ENCODE measurements at places on chromosomes 6 and 20.

- peaks cover 66% of the 10 kb centered on the region for H3K36me3 ChIP-seq
- DNase-seq = no peak
- H3K4me3 ChIP-seq = no peak overlapping the region
- H3K27me3 ChIP-seq = no peaks in the 10 kb centered on the region
- H3K27ac ChIP-seq = no peak overlapping the region
- no peaks in the 10 kb centered on the region for H3K4me1 ChIP-seq
These were observed 68.8 kb downstream of the CDS2 start for GRCh38 chr20:5195655-5196054.

- peak; percentile 99 for DNase-seq
- H3K36me3 ChIP-seq = peaks cover 23% of the 10 kb centered on the region
- peaks cover 13% of the 10 kb centered on the region for H3K4me1 ChIP-seq
- no peaks in the 10 kb centered on the region for H3K27me3 ChIP-seq
- H3K27ac ChIP-seq = peak overlapping the region; percentile 74
- peak overlapping the region; percentile 90 for H3K4me3 ChIP-seq
These were observed 172.0 kb downstream of the SLC16A10 start for GRCh38 chr6:111259089-111259831.

GRCh38 chr20:58360936-58361335 is 28.1 kb upstream of the VAPB start:
- no peaks in the 10 kb centered on the region for H3K27me3 ChIP-seq
- H3K4me1 ChIP-seq = no peaks in the 10 kb centered on the region
- DNase-seq = no peak
- H3K4me3 ChIP-seq = no peak overlapping the region
- peaks cover 85% of the 10 kb centered on the region for H3K36me3 ChIP-seq

DNA sequence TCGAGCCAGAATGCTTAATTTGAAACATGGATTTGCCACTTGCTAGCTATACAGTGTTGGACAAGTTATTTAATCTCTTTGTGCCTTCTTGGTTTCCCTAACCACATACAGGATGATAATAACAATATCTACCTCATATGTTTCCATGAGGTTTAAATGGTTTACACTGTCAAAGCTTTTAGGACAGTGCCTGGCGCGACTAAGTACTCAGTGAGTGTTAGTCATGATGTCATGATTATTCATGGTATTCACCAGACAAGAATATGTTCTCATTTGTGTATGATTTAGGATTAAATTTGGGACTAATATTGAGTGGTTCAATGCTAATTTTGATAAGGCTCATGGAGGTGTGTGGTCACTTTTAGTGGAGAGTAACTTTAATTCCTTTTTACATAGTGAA is 167.4 kb downstream of the EYA4 start:
- H3K27me3 ChIP-seq = no peaks in the 10 kb centered on the region
- no peak overlapping the region for H3K4me3 ChIP-seq
- H3K4me1 ChIP-seq = peaks cover 15% of the 10 kb centered on the region
- no peak overlapping the region for H3K27ac ChIP-seq
- DNase-seq = no peak

GRCh38 chr20:32828029-32828680 is 8.4 kb downstream of the MAPRE1 start:
- no peak overlapping the region for H3K4me3 ChIP-seq
- H3K27ac ChIP-seq = no peak overlapping the region
- H3K27me3 ChIP-seq = no peaks in the 10 kb centered on the region
- peaks cover 63% of the 10 kb centered on the region for H3K36me3 ChIP-seq

GRCh38 chr20:1119128-1119505 is 715 bp downstream of the PSMF1 start:
- no peak overlapping the region for H3K27ac ChIP-seq
- H3K36me3 ChIP-seq = peaks cover 6% of the 10 kb centered on the region
- H3K4me1 ChIP-seq = peaks cover 4% of the 10 kb centered on the region
- no peak for DNase-seq

DNA sequence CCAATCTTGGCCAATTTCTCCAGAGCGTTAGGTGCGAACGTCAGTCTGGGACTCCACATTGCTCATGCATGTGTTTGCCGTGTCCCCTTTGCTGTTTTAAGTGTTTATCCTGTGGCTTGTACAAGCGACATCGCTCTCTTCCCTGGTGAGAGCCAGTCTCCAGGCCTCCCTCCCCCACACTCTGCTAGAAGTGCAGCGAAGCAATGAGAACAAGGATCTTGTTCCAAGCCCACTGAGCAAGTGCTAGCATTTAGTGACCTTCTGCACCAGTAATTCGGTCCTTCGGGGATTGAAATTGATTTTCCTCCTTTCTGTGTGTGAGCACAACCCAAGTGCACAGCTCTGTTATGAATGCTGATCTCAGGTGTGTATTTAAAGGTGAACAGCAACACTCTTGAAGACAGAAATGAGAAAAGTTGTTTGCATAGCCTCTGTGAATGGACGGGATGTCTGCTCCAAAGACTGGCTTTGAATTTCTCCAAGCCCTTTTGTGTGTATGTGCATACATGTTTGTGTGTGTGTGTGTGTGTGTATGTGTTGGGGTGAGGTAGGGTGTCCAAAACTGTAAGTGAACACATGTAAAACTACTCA is 29.0 kb downstream of the CD83 start:
- no peaks in the 10 kb centered on the region for H3K4me1 ChIP-seq
- no peak overlapping the region for H3K4me3 ChIP-seq
- no peak for DNase-seq
- H3K27ac ChIP-seq = no peak overlapping the region
- H3K36me3 ChIP-seq = no peaks in the 10 kb centered on the region

GRCh38 chr20:20241976-20242375 is 125.9 kb upstream of the INSM1 start:
- no peak overlapping the region for H3K4me3 ChIP-seq
- H3K27me3 ChIP-seq = no peaks in the 10 kb centered on the region
- no peak for DNase-seq
- H3K36me3 ChIP-seq = no peaks in the 10 kb centered on the region
- H3K4me1 ChIP-seq = no peaks in the 10 kb centered on the region

DNA sequence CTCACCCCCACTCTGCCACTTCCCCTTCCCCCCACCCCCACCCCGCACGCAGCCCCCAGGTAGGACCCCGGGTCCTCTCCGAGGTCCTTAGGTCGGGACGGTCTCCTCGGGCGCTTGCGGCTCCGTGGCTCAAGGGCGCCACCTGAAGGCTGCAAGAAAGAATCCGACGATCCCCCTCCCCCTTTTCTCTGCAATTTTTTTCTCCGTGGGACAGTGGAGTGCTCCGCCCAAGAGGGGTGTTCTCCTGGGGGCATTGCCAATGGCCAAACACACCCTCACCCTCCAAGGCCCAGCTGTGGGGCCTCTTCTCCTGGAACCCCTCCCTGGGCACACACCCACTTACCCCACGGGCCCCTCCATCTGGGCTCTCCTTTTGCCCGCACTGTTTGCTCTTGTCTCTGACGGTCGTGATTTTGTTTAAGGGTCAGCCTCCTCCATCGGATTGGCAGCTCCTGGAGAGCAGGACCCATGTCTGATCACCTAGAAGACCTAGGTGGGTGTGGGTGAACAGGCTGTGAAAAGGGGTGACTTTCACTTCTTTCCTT is 1.1 kb upstream of the TMEM74B start:
- peaks cover 5% of the 10 kb centered on the region for H3K4me1 ChIP-seq
- H3K27ac ChIP-seq = no peak overlapping the region
- peaks cover 49% of the 10 kb centered on the region for H3K27me3 ChIP-seq
- H3K4me3 ChIP-seq = no peak overlapping the region

DNA sequence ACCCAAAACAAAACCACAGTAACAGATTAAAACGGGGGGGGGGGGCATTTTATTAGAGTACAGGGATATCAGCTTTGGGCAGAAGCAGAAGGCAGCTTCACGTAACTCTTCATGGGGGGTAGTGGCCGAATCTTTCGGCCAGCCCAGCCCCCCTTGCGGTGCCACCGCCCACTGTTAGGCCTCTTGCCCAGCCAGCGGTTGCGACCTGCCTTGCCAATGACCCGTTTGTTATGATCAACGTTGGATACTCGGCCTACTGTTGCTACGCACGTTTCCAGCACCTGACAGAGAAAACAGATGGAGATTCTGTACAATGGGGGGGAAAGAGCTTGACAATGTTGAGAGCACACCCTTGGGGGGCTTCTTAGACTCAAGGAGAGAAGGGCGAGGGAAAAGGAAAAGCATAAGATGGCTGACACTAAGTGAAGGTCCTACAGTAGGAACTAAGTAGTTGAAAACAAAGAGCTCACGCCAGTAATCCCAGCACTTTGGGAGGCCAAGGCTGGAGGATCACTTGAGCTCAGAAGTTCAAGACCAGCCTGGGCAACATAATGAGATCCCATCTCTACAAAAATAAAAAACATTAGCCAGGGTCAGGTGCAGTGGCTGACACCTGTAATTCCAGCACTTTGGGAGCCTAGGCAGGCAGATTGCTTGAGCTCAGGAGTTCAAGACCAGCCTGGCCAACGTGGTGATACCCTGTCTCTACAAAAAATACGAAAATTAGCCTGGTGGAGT is 724 bp upstream of the CUL7 start:
- DNase-seq = no peak
- H3K27ac ChIP-seq = peak overlapping the region; percentile 7
- peaks cover 56% of the 10 kb centered on the region for H3K36me3 ChIP-seq
- H3K27me3 ChIP-seq = no peaks in the 10 kb centered on the region
- peaks cover 7% of the 10 kb centered on the region for H3K4me1 ChIP-seq

DNA sequence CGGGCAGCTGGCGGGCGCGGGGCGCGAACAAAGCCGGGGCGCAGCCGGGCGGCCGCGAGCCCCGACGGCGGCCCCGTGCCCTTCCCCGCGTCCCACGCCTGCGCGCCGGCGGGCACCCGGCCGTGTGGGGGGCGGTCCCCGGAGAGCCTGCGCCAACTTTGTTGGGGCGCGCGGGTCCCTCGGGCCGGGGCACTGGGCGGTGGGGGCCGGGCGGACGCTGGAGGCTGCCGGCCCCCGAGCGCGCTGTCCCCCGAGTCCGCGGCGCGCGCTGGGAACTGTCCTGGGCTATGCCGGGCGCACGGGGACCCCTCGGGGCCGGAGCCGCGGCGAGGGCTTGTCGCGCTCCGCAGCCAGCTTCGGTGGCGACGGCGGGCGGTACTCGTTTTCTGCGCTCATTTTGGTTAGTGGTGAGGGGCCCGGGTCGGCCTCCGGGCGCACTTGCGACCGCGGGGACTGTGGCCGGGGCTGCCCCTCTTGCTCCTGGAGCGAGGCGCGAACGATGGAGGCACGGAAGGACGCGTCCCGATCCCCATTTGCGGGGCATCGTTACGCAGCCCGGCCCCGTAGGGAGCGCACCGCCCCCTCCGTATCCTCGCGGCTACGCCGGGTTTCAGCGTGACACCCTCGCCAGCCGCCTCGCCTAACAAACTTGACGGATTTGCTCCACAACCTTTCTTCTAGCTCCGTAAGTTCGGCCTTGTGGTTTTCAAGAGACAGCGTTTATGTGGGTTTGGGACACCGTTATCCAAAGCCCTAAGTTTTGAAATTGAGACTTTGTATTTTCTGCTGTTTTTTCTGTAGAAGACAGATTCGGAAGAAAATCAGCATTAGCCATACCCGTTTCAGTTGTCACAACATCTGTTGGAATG is 622 bp downstream of the SS18L1 start:
- H3K27me3 ChIP-seq = no peaks in the 10 kb centered on the region
- peaks cover 14% of the 10 kb centered on the region for H3K4me1 ChIP-seq
- H3K27ac ChIP-seq = peak overlapping the region; percentile 70
- peak overlapping the region; percentile 81 for H3K4me3 ChIP-seq
- H3K36me3 ChIP-seq = peaks cover 38% of the 10 kb centered on the region
- peak; percentile 78 for DNase-seq

- DNase-seq = no peak
- H3K27me3 ChIP-seq = no peaks in the 10 kb centered on the region
- H3K36me3 ChIP-seq = peaks cover 7% of the 10 kb centered on the region
- H3K4me1 ChIP-seq = peaks cover 4% of the 10 kb centered on the region
- H3K27ac ChIP-seq = no peak overlapping the region
- H3K4me3 ChIP-seq = no peak overlapping the region
These were observed 34.2 kb downstream of the DTNBP1 start for GRCh38 chr6:15628499-15629131.

- no peak overlapping the region for H3K4me3 ChIP-seq
- H3K27ac ChIP-seq = peak overlapping the region; percentile 78
- no peaks in the 10 kb centered on the region for H3K4me1 ChIP-seq
- H3K36me3 ChIP-seq = no peaks in the 10 kb centered on the region
These were observed 286.1 kb upstream of the POU3F2 start for GRCh38 chr6:98548301-98548700.

DNA sequence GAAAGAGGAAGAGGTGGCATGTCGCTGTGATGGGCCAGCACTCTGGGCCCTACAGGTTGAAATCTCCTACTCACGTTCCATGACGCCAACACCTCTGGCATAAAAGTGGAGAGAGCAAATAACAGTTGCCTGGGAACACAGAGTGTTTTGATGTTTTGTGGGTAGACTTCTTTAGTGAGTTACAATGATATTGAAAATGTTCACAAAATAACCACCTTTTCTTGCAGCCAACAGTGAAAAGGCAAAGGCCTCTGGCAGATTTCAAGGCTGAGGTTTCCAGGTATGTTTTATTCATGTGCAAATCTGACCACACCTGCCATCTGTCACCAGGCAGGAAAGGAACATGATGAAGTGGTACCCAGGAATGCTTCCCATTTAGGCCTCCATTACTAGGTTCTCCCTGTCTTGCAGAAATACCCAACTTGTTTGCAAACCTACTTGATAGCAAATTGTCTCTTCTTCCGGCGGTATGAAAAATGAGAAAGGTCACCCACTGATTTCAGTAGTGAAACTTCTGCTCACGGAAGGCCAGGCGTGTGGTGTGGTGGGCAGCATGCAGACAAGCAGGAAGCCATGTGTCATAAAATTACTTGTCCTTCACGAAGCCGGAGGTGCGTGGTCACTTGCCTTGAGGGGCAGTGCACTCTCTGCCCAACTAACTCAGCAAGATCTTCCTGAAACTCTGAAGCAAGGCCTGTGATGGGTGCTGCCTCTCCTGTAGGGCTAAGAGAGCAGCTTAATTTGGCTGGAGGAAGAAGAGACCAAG is 299.1 kb upstream of the PRDM1 start:
- DNase-seq = no peak
- peaks cover 8% of the 10 kb centered on the region for H3K27me3 ChIP-seq
- H3K4me3 ChIP-seq = no peak overlapping the region

GRCh38 chr6:32047539-32047854 is 9.3 kb downstream of the CYP21A2 start:
- H3K27me3 ChIP-seq = no peaks in the 10 kb centered on the region
- H3K4me3 ChIP-seq = no peak overlapping the region
- no peak overlapping the region for H3K27ac ChIP-seq
- no peak for DNase-seq
- H3K36me3 ChIP-seq = no peaks in the 10 kb centered on the region
- H3K4me1 ChIP-seq = no peaks in the 10 kb centered on the region

DNA sequence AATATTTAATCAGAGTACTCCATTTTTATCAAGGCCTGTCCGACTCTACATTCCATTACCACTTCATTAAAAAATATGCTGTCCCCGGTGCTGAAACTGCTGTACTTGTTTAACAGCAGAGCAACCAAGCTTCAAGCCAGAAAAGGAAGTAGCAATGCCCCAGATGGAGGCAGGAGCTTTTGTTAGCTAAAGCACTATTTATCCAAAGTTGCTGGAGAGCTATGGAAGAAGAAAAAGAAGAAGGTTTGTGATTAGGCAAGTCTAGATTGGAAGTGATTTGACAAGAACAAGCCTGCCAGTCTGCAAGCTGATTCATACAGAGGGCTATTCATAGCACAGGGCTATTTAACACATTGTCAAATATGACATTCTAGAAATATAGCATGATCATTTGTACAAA is 160.9 kb upstream of the SPTLC3 start:
- H3K27ac ChIP-seq = no peak overlapping the region
- no peak for DNase-seq
- H3K36me3 ChIP-seq = no peaks in the 10 kb centered on the region
- H3K4me3 ChIP-seq = no peak overlapping the region
- peaks cover 2% of the 10 kb centered on the region for H3K4me1 ChIP-seq
- H3K27me3 ChIP-seq = no peaks in the 10 kb centered on the region

- peaks cover 3% of the 10 kb centered on the region for H3K4me1 ChIP-seq
- H3K4me3 ChIP-seq = no peak overlapping the region
- no peaks in the 10 kb centered on the region for H3K27me3 ChIP-seq
- DNase-seq = no peak
- H3K36me3 ChIP-seq = no peaks in the 10 kb centered on the region
These were observed 115.3 kb upstream of the EDN1 start for GRCh38 chr6:12174878-12175277.

Data from endodermal cell (in vitro differentiated cells).